ENCODE measurements at places on chromosomes 1 and 21. TPM values are rescaled to one million over a fixed set of nuclear protein-coding genes. Genes with fewer than 3 reads are reported as not detected.

The ZBTB18 gene
- polyA plus RNA-seq = 8.2 TPM

The IRF6 gene
- 2.0 TPM for polyA plus RNA-seq

The TAL1 gene
- 4.2 TPM for polyA plus RNA-seq

The BARHL2 gene
- not detected for polyA plus RNA-seq

The C1orf210 gene
- 14.5 TPM for polyA plus RNA-seq

The ASPM gene
- under 0.01 TPM for polyA plus RNA-seq

The SERPINC1 gene
- not detected for polyA plus RNA-seq

The TMEM234 gene
- polyA plus RNA-seq = 6.9 TPM

Measured in adipose tissue (tissue), 3 donors.